Suprapubic skin (tissue), 4 donors: ENCODE measurements at places on chromosomes 2 and 18. TPM values are rescaled to one million over a fixed set of nuclear protein-coding genes. Genes with fewer than 3 reads are reported as not detected.

- DNase-seq, result no peak
These were observed 2.3 kb downstream of the ZC3H6 start for GRCh38 chr2:112277596-112278220.

Gene RTP5
- total RNA-seq, result not detected

Gene DTNA
- total RNA-seq, result 5.5 TPM

GRCh38 chr2:31896293-31896692, 114.5 kb downstream of the MEMO1 start:
- no peak for DNase-seq

GRCh38 chr18:22550366-22550765, 132.7 kb upstream of the CTAGE1 start:
- DNase-seq, result no peak
